ENCODE measurements at places on chromosomes 2 and 18.
A peak's percentile ranks its signal among the peaks of the same experiment; 100 is the strongest.

DNA sequence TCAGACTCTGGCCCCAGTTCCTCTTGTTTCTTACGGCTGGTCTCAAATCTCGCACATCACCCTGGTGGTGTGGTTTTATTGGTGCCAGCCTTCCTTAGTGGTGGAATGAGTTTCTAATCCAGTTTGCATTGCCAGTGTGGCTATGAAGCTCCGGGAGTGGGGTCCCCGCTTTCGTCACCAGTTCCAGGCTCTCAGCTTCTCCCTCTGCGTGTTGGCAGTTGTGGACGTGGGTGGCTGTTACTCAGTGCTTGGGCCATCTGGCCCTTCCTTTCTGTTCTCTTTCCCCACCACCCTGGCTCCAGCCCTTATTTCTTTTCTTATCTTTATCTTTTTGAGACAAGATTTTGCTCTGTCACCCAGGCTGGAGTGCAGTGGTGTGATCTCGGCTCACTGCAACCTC, 30.1 kb downstream of the EFR3B start:
- no peak for DNase-seq

GRCh38 chr2:142307616-142308115, 176.8 kb upstream of the LRP1B start:
- DNase-seq: no peak

DNA sequence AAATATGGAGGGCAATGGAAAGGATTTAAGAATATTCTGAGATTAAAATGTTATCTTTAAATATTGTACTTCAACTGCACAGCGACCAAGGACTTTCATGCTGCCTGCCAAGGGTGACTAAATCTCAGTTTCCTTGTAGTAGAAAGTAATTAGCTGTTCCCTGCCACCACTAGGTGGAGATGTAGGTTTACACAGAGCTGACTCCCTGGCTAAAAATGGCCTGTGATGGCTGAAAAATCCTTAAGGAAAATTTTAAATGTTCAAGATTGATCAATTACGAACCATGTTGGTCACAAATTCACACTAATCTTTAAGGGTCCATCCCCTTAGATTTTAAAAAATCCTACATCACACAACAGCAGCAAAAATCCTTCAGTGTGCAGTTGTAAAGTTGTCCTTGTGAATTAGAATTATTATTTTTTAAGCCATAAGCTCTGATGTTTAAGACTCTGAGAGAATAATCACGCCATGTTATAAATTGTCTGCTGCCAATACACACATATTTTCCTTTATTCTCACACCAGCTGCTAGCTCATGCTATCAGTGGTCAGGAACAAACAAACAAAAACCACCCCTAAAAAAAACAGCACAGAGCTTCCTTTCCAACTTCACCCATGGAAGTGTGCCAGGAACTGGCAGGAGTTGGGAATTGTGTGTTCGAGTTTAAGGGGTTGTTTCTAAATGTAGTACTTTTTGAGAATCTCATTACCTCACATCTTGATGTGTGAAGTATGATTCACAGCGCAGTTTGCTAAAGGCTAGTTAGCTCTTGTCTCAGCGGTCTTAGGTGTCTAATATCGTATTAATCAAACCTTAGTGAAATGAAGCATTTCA, 399.8 kb downstream of the TMEM182 start:
- DNase-seq: no peak

- no peak for DNase-seq
Measured at GRCh38 chr2:104929663-104930062, 75.7 kb downstream of the POU3F3 start.

- no peak for DNase-seq
Measured at GRCh38 chr2:225559072-225559415, 159.5 kb downstream of the NYAP2 start.

DNA sequence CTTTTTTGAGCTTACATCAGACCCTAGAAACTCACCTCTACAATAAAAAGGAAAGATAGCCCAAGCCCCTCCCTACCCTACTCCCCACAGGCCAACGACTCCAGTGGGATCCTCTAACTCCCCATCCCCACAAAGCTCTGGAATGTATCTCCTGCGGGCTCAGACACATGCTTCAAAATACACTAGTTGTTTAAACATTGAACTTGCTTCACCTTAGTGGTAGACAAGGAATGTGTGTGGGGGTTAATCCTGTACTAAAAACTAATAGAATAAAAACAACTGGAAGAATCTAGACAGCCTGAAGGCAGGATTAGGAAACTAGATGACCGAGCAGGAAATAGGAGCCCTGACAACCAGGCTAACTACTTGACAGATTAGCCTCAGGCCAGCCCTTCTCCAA, 211.5 kb downstream of the SUCLG1 start:
- DNase-seq: no peak

DNA sequence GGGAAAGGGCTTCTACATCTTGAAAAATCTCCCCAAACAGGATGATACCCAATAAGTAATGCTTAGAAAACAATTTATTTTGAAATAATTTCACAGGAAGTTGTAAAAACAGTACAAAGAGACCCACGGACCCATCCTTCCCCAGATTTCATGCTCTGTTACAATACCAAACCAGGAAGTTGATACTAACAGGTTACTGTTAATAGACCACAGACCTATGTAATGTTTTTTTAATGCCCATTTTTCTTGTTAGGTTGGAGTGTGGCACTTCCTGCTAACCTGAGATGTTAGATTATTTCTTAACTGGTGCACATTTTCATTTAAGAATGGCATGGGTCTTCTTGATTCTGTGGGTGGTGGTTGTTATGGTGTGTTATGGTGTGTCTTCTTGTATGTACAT, 21.4 kb upstream of the MGAT5 start:
- DNase-seq: no peak

DNA sequence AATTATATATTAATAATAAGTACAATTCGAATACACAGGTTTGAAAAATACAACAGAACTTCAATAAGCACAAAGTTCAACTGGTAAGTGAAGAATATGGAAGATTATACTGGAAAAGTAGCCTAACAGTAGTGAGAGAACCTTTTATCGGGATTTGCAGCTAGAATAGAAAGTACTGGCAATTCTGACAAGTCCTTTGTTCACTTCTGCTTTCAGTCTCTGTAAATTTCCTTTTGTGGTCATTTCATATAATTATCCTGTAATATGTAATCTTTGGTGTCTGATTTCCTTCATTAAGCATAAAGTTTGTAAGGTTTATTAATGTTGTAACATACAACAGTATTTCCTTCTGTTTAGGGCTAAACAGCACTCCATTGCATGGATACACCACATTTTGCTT, 67.2 kb downstream of the CUL3 start:
- DNase-seq: peak; percentile 41

DNA sequence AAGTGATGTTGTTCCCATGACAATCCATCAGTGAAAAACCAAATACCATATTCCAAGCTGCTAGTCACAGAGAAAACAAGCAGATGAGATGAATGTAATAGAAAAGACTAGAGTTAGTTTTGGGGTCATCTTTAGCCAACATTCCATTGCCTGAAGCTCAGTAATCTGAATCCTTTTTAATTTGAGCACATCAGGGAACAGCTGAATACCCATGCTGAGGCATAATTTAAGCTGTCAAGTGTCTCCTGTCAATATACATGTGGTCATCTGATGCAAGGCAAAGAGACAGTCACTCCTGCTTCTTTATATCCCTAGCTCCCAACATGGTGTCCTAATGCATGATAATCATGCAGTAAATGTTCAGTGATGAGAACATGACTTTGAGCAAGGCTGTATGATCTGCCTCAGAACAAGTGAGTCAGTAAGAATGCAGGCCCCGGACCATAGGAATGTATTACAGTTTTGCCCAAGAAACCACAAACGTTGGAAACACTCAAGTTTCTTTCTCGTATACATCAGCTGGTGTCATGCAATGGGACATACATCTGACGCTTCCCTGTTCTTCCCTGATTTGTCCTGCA, 48.0 kb downstream of the CDK15 start:
- DNase-seq: no peak

GRCh38 chr2:175431101-175431946, 249.8 kb upstream of the ATP5MC3 start:
- DNase-seq: no peak

GRCh38 chr2:19890104-19890503, 11.7 kb downstream of the TTC32 start:
- no peak for DNase-seq

GRCh38 chr18:31325051-31325450, 7.1 kb downstream of the DSG1 start:
- DNase-seq: no peak

GRCh38 chr2:42333579-42333978, 27.4 kb downstream of the COX7A2L start:
- no peak for DNase-seq

DNA sequence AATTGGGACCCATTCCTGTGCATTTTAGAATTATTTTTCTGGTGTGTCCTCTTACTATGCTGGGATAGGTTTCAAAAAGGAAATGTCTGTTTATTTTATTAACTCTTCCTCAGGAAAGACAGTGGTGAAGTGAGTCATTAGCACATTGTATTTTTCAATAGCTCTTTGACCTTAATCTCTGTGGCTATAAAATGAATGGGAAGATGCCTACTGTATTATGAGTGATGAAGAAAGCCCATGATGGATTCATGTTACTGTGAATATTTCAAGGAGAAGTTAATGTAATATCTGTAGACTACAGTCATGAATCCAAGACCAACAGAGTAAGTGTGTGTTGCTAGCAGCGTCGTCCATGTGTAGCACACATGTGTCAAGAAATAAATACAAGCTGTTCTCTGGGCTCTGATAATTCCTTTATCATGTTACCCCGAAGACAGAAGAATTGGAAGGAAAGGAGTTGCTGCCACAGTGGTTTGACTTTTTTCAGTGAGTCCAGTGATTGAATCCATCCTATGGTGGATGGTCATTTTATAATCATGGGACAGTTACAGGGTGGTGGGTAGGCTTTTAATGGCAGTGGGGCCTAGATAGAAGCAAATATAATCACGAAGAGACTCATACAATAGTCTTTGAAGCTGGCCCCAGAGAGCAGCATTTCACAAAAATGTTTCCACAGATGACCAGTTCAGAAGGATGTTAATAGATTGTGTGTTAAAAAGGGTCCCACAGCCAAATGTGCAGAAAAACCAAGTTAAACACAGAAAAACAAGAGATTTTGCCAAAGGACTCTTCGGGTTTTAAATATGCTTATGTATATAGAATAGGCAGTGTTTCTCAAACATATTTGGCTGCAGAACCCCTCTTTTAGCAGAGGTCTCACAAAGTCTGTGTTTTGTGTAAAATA, 239.7 kb upstream of the RASGRP3 start:
- no peak for DNase-seq

DNA sequence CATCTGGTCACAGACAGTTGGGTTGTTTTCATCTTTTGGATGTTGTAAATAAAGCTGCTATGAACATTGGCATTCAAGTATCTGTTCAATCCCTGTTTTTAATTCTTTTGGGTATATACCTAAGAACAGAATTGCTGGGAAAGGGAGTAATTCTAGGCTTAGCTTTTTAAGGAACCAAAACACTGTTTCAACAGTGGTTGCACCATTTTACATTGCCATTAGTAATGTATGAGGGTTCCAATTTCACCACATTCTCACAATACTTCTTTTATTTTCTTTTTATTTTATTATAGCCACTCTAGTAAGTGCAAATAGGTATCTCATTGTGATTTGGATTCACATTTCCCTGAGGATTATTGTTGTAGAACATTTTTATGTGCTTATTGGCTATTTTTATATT, 108.9 kb upstream of the GLS start:
- no peak for DNase-seq

DNA sequence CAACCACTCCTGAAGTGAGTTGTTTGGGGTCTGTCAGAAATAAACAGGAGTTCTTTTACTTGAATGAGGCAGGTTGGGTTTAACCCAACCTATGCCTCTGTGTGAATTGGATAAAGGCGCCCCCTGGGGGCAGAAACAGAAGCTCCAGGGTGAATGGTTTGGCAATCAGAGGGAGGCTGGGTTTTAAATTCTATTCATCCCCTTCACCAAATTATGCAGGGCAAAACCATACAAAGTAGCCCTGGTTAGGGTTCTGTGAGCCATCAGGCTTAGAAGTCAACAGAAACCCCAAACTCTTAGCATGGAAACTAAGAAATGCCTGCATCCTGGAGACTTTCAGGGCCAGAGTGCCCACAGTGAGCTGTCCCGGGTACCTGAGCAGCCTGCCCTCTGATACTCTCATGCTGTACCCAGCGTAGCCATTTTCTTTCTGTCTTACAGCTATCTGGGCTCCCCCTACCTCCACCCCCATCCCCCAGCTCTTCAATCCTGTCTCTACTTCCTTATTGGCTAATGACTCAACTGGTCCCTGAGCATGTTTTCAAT, 241.5 kb downstream of the ICOS start:
- DNase-seq: no peak

GRCh38 chr18:44556296-44556695, 124.4 kb upstream of the SETBP1 start:
- DNase-seq: no peak

- DNase-seq: no peak
Measured at GRCh38 chr2:10425699-10426098, 22.4 kb downstream of the ODC1 start.

- no peak for DNase-seq
Measured at GRCh38 chr2:76977846-76978727, 544.1 kb downstream of the LRRTM4 start.

- DNase-seq: no peak
Measured at GRCh38 chr18:39675368-39675767, 2109.8 kb upstream of the CELF4 start.

GRCh38 chr18:5036523-5036922, 160.5 kb downstream of the AKAIN1 start:
- no peak for DNase-seq

GRCh38 chr2:181036445-181036844, 56.0 kb downstream of the UBE2E3 start:
- no peak for DNase-seq

GRCh38 chr18:70195014-70195614, 10.4 kb downstream of the RTTN start:
- DNase-seq: no peak

GRCh38 chr18:54388203-54389142, 30.8 kb downstream of the C18orf54 start:
- no peak for DNase-seq

- DNase-seq: no peak
Measured at GRCh38 chr18:55422456-55423180, 165.4 kb downstream of the TCF4 start.

GRCh38 chr2:172372436-172372835, 55.0 kb upstream of the ITGA6 start:
- no peak for DNase-seq

DNA sequence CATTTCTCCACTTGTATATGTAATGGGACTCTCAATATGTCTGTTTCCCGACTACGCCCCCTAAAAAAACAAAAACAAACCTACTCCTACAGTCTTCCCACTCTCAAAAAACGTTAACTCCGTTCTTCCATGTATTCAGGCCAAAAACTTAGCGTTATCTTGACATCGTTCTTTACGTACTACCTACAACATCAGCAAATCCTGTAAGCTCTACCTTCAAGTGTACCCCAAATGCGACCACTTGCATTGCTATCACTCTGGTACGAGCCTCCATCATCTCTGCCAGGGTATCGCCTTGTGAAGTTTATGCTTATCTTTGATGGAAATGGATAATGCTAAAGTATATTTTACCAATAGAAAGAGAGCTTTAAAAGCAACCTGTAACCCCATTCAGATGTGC, 479 bp downstream of the GPATCH11 start:
- DNase-seq: no peak

- DNase-seq: no peak
Measured at GRCh38 chr2:190716176-190716807, 67.4 kb downstream of the NAB1 start.
